Stomach (tissue), 19 donors: ENCODE measurements at places on chromosomes 13 and 19. TPM values are rescaled to one million over a fixed set of nuclear protein-coding genes. Genes with fewer than 3 reads are reported as not detected.

DNA sequence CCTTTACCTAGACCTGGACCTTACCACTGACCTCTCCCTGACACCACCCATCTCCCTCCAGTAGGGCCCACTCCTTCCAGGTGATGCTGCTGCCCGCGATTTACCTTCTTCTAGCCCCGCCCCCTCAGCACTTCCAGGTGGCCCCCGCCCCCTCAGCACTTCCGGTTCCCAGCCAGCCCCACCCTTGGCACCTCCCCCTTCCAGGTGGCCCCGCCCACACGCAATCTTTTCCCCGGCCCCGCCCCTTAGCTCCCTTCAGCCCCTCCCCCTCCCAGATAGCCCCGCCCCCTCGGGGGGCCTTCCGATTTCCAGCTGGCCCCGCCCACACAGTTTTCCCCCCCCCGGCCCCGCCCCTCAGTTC is 586 bp downstream of the LIG1 start:
- DNase-seq, result peak; percentile 90

GRCh38 chr19:12715102-12715501 is 8.6 kb downstream of the TNPO2 start:
- DNase-seq, result no peak

- DNase-seq, result no peak
These were observed 22.2 kb upstream of the SPRYD7 start for GRCh38 chr13:49958321-49958720.

GRCh38 chr13:109401891-109402290 is 384.5 kb downstream of the IRS2 start:
- no peak for DNase-seq

DNA sequence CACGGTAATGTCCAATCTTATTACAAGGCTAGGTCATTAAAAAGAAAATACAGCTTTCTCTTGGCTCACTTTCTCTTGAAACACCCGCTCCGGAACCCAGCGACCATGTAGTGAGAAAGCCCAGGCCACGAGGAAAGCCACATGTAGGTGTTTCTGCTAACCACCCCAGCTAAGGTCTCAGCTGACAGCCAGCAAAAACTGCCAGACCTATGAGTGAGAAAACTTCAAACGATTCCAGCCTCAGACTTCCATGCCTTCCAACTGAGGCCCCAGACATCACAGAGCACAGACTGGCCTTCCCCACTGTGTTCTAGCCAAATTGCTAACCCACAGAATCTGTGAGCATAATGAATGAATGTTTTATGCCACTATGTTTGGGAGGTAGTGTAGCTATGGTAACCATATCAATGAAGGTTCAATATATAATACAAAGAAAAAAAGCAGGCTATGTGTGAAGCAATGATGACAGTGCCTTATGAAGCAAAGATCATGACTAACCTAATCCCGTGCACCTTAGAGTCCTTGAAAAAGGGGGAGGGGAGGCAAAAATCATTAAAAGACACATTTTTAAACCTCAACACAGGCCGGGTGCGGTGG is 11.9 kb upstream of the TPTE2 start:
- no peak for DNase-seq

DNA sequence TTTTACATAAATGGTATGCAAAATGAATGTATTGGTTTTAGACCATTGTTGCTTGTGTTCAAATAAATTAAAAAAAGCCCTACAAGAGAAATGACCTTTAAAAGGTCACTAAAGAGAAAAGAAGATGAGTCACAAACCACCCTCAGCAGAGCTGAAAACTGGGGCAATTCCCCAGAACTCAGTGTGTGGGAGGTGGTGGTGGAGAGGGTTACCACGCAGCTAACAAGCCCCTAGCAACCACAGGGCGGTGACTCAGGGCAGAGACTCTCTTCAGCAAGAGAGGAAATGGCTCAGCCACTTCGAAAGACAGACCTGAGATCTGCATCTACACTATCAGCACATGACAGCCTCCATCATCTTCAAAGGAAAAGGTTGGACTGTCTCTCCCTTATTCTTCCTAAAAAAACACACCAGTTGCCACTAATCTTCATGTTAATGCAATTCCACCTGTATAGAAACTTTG is 29.4 kb upstream of the NDFIP2 start:
- no peak for DNase-seq

DNA sequence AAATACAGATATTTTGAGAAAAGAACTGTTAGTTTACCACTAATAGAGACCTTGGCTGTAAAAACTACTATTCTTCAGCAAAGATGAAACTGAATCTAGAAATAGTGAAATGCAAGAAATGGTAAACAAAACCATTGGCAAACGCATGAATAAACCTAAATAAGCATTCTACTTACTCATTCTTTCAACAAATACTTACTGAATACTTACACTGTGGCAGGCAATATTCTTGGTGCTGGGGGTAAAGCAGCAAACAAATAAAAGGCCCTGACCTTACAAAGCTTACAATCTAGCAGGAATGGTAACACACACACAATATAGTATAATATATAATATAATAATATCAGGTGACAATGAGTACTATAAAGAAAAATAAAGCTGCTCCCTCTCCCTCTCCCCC is 38.7 kb downstream of the KATNAL1 start:
- no peak for DNase-seq

DNA sequence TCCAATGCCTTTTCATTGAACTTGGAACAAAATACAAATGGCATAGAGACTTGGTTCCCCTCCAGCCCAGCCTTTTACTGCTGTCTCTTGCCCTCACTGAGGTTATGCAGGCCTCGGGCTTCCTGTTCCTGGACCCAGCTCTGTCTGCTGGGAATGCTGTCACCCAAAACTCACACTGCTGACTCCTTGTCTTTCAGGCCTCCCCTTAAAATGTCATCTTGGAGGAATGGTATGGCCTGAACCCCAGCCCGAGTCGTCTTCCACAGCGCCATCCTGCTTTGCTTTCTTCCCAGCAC is 9.7 kb upstream of the ANKRD10 start:
- no peak for DNase-seq

PRRG2 gene
- polyA plus RNA-seq, result 9.0 TPM

- DNase-seq, result peak; percentile 73
These were observed 25.7 kb downstream of the SH3GL1 start for GRCh38 chr19:4374498-4375163.

DNA sequence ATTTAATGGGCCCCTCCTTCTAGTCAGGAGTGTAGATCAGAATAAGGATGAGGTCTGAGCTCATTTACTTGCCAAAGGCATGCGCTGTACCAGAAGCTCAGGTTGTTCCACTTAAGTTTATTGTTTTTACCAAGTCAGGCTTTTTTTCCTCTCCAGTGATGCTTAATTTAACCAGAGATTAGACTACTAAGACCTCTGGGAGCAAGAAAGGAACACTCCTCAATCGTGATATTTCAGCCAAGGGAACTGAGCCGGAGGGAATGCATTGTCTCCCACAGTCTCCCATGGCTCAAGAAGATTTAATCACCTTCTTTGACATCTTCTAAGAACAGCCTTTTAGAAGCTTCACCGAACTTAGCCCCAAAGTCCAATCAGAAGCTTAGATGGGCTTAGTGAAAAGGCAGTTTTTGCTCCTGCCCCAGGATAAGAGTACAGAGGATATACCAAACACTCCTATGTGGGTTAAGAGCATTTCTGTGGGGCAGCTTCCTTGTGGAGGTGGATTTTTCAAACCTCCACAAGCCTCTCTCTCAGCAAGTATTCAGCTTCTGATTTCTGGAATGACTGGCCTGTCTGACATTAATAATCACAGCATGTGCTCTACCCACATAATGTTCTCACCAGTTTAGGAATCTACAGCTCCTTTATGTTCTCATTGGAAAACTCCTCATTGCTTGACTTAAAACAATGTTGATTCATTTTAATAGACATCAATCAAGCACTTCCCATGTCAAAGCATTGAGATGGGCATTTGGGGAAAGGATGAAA is 322.7 kb downstream of the SUCLA2 start:
- DNase-seq, result no peak

TMC4 gene
- 49.8 TPM for polyA plus RNA-seq

CELF5 gene
- polyA plus RNA-seq, result not detected

USHBP1 gene
- 4.1 TPM for polyA plus RNA-seq

GRCh38 chr13:52155177-52155576 is 4.2 kb downstream of the NEK3 start:
- DNase-seq, result no peak

GRCh38 chr19:14004619-14005348 is 1.3 kb downstream of the RFX1 start:
- DNase-seq, result peak; percentile 76

ARL11 gene
- polyA plus RNA-seq, result 1.2 TPM

GRCh38 chr13:99258210-99258860 is at the start of gene GPR18:
Gene GPR18 (minus strand): TSS chr13:99258379. CDS start chr13:99255872, 2,507 bp downstream.
- DNase-seq, result peak; percentile 44

DNA sequence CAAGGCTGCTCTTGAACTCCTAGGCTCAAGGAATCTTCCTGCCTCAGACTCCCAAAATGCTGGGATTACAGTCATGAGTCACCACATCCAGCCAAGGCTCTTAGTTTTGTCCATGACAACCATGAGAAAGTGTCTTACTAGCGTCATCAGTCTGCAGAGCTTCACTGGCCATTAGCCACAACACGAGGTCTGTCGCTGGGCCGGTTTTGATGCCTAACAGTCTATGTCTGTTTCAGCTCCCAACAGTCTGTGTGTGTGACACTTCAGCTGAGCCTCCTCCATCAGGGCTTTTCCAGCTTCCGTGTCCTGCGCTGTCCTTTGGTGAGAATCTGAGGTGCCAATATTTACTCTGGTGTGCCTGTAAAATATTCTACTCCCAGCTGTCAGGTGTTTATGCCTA is 47.6 kb downstream of the CEP89 start:
- DNase-seq, result peak; percentile 21

ZNF525 gene
- 4.7 TPM for polyA plus RNA-seq

CD37 gene
- polyA plus RNA-seq, result 6.7 TPM

DNA sequence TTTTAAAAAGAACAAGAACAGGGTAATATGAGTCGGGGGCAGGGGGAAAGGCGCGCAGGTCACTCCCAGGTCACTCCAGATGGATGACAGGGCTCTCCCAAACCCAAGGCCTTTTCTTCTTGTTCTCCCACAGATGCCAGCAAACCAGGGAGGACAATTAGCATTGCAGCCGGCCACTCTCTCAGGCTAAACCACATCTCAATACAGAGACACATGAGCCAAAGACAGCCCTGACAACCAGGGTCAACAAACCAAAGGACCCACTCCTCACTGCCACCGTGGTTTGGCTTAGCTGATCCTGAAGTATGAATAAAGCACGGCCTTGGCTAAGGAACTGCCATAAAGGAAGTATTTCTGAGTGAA is 47.3 kb downstream of the LATS2 start:
- no peak for DNase-seq

GRCh38 chr13:83633746-83634145 is 248.5 kb downstream of the SLITRK1 start:
- DNase-seq, result no peak

- no peak for DNase-seq
These were observed 4.1 kb downstream of the SPRY2 start for GRCh38 chr13:80336776-80337287.

SLC7A10 gene
- not detected for polyA plus RNA-seq

PRSS57 gene
- polyA plus RNA-seq, result not detected

DNA sequence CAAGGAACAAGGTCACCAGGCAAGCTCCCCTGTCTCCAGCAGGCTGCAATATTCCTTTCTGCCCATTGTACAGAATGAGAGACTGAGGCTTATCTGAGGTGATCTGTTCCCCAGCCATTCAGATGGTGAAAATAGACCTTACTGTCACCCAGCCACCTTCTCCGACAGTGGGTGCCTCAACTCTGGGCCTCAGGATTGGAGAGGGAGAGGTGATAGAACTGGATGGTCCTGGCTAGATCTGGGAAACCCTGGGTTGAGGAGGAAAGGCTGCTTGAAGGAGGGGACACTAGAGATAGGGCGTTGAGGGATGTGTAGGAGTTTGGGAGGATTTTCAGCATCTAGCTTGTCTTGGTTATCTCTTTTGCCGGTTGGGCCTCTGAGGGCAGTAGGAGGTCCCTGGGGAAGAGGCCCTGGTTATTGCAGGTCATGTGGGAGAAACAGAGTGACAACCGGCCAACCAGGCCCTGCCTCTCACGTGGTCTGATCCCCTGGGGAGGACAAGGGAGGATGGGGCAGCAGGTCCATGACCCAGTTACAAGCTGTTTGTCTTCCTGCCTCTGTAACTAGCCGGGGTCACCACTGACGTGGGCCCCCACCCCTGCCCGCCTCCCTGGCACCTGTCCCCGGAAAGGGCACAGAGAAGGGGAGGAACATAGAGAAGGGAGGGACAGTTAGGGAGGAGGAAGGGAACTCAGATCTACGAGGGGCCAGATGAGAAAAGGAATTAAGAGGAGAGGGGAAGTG is 8.2 kb downstream of the NFIC start:
- peak; percentile 84 for DNase-seq

ZIM2 gene
- polyA plus RNA-seq, result not detected

- DNase-seq, result no peak
These were observed 94.7 kb downstream of the CDADC1 start for GRCh38 chr13:49342454-49342853.

ZNF780B gene
- polyA plus RNA-seq, result 3.6 TPM

PEX11G gene
- 5.5 TPM for polyA plus RNA-seq

DNA sequence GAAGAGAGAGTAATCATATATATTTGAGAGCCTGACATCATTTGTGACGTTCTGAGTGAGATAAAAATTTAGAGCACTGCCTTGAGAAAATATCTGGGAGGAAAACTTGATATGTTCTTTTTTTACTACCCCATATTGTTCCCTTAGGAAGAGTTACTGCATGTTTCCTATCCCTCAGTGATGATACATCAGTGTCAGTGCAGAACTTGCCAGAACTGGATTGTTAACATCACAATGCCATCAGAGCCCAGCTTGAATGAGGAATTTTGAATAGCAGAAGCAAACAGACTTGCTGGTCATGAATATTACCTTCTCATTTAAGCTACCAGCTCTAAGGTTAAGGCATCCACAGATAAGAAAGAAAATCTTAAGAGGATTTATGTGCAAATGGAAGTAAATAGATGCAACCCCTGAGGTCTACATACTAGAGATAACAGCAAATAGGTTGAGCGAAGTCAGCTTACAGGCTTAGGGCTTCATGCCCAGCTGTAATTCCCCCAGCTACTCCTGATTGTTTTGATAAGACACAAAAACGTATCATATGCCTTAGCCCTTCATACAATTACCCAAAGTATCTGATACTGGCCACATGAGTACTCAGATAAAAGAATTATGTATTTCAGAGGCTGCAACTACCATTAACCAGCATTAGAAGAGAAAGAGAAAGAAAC is 313.7 kb upstream of the ATXN8OS start:
- no peak for DNase-seq

ZNF763 gene
- polyA plus RNA-seq, result 1.3 TPM

- DNase-seq, result no peak
These were observed 59.6 kb downstream of the EFNB2 start for GRCh38 chr13:106475852-106476251.

DNA sequence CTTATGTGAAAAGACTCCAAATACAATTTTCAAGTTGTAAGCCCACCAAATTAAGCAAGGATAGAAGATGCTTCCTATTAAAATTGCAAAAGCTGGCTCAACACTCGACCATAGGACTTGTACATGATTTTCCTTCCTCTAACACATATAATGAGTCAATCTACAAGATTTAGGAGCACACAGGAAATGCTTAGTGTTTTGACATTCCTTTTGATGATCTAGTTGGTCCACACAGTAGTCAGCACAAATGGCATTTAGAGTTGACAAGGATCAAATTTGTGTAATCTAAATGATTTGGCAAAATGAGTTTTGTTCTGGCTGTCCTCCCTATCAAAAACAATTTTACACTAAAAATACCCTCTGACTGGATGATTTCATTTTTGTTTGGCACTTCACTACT is 340.2 kb downstream of the DIAPH3 start:
- DNase-seq, result no peak

GRCh38 chr19:16319481-16319880 is 5.1 kb upstream of the KLF2 start:
- DNase-seq, result peak; percentile 62

- DNase-seq, result no peak
These were observed 7.9 kb upstream of the FRY start for GRCh38 chr13:32023698-32024097.

GRCh38 chr19:40588110-40588854 is 11.6 kb downstream of the SHKBP1 start:
- DNase-seq, result no peak
